ENCODE measurements at places on chromosomes 1 and 21.
A peak's percentile ranks its signal among the peaks of the same experiment; 100 is the strongest.

GRCh38 chr21:43912500-43912899 lies 47.5 kb downstream of the AGPAT3 start:
- no peak for DNase-seq

DNA sequence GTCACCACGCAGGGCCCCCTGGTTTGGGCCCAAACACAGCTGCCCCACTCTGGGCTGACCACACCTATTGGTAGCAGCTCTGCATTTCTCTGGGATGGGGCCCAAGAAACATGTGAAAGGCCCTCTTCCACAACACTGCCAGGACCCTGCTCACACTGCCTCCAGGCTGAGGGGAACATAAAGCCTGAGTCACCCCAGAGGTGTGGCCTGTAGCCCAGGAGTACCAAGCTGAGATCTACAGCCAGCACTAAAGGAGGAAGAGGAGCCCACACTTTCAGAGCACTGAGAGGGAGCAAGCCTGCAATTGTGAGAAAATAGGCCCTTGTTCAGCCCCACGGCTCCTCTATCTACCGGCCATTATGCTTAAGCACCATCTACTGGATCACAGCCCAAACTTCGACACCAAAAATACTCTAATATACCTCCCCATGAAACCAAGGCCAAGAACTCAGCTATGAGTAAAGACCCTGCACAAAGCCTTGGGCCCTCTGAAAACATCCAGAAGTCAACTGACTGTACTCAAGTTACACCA lies 14.4 kb upstream of the OR2T10 start:
- DNase-seq = no peak

- no peak for DNase-seq
Observed at GRCh38 chr1:60908159-60908558, 174.2 kb upstream of the NFIA start.

DNA sequence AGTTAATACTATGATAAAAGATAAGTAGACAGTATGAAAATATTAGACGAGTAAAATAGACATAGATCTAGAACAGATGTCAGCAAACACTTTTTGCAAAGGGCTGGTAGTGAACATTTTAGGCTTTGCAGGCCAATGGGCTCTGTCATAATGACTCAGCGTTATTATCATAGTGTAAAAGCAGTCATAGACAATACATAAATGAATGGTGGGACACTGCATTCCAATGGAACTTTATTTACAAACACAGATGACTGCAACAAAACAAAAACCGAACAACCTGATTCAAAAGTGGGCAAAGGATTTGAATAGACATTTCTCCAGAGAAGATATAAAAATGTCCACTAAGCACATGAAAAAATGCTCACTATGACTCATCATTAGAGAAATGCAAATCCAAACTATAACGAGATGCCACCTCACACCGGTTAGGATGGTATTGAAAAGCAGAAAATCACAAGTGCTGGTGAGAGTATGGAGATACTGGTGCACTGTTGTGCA lies 7.3 kb downstream of the GSTM5 start:
- no peak for DNase-seq

- DNase-seq = no peak
Observed at GRCh38 chr1:186386725-186387383, 11.2 kb downstream of the ODR4 start.

GRCh38 chr1:182888736-182889531 lies 49.8 kb downstream of the DHX9 start:
- no peak for DNase-seq

DNA sequence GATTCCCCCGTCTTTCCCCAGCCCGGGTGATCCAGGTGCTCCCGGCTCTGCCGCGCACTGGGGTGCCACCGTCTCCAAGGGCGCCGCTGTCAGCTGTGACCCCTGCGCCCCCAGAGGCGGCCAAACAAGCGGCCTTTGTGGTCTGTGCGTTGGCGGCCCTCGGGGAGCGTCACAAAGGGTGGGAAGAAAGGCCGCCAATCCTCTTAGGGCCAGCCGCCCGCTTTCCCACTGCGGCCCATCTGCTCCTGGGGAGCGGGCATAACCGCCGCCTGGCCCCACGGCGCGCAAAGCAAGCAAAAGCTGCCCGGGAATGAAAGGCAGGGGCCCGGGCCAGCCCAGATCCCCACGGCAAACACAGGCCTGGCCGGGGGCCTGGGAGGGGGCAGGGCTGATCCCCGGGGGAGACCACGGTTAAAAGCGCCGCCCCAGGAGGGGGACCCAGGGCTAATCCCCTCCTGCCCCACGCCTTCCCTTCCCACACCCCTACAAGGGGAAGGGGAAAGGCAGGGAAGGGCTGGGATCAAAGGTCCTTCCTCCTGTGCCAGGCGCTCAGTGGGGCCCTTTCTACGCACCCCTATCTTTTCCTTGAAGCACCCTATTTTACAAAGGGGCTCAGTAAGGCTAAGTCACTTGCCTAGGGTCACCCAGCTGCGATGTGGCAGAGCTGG lies 24.0 kb downstream of the C1QB start:
- DNase-seq = no peak

DNA sequence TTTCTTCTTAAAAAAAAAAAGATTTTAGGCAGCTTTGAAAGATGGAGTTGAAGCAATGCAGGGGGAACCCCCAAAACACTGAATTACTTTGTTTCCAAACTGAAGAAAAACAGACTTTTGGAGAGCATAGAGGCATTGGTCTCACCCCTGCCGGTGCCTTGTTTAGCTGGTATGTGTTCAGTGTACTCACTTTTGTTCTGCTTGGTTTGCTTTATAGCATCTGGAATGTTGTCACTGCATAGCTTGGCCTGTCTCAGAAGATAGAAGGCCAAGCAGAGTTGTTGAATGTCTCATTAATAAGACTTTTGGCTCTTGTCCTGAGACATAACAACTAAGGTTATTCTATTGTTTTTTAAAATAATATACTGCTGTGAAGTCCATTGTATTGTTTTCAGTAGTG lies 6.9 kb downstream of the THRAP3 start:
- DNase-seq = no peak

GRCh38 chr1:162068301-162068700 lies 1.2 kb upstream of the NOS1AP start:
- no peak for DNase-seq

GRCh38 chr1:244732851-244733450 lies 80.0 kb downstream of the DESI2 start:
- no peak for DNase-seq

- no peak for DNase-seq
Observed at GRCh38 chr21:41765420-41765821, 1.4 kb downstream of the RIPK4 start.

GRCh38 chr21:37561941-37562919 lies 195.7 kb downstream of the DYRK1A start:
- no peak for DNase-seq

DNA sequence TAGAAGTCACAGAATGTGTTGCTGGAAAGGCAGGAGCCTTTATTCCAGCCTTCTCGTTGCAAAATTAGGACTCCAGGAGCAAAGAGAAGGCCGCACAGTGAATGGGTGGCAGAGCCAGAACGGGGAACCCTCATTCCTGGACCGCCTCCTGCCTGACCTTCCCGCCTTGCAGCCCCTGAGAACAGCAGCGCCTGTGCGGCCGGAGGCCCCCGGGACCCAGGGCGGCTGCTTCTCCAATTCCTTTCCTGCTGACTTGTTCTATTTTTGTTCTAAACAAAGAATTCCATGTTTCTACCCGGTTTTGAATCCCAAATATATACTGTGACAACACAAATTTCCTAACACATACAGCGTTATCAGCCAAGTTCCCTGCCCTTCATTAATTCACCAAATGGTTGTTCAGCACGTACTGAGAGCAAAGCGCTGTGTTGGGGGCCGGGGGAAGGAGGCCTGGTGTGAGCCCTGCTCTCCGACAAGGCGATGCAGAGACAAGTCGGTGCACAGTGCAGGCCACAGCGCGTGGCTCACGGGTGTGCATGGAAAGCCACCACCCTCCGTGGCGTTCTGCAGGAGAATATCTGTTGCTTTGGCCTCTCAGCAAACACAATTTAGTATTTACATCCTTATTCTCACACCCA lies 31.9 kb upstream of the COL6A2 start:
- no peak for DNase-seq

DNA sequence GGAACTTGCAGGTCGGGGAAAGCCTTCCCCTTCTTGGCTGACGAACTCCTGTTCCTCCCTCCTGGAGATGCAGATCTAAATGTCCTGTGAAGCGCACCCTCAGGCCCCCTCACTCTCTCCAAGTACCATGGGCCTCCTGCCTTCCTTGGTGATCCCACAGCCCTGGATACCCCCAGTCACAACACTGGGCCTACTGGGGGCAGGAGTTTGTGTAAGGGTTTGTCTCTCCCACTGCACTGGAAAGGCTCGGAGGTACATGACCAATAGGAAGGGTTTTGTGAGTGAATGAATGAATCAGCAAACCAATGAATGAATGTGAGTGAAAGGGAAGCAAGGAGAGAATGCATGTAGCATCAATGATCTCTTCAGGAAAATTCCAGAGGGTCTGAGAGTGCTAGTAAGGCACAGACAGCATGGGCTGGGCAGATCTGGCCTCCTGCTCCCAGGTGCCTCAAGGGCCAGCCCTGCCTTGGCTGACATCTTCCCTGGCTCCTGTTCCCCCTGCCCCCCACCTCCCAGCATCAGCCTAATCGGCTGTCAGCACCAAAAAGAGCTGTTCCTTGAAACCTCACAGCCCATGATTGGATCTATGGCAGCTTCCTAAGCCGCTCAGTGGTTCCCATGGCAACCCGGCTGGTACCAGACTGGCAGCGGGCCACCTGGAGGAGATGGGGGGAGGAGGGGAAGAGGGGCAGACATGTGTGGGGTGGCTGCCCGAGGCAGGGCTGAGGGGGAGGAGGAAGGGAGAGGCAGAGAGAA lies 95.8 kb downstream of the VWA5B1 start:
- DNase-seq = peak; percentile 29

GRCh38 chr1:244154508-244154871 lies 103.4 kb downstream of the ZBTB18 start:
- DNase-seq = no peak

GRCh38 chr1:53367503-53368313 lies 39.8 kb upstream of the LRP8 start:
- DNase-seq = no peak
